Right ventricle myocardium superior (tissue), 1 donor: ENCODE measurements at places on chromosomes 4 and X. TPM values are rescaled to one million over a fixed set of nuclear protein-coding genes. Genes with fewer than 3 reads are reported as not detected.

The RNF128 gene
- total RNA-seq = 0.13 TPM

The RTL9 gene
- total RNA-seq = 0.35 TPM

The BTK gene
- 1.8 TPM for total RNA-seq

The MAGEA2B gene
- not detected for total RNA-seq
